ENCODE measurements at places on chromosomes 3 and 15.

DNA sequence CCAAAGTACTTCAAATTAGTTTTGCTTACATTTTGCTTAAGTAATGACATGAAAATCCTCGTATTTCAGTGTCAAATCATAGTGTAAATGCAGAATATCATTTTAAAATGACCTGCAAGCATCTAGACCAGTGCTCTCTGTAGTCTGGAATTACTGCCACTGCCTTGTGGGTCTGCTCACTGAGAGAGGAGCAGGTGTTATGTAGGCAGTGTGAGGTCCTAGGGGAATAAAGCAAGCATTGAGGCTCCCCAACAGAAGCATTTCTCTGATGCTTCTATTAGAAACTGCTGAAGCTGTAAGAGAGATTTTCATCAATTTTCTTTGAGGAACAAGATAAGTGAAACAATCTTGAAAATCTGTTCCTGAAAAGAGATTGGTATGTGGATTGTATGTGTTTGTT lies 253.2 kb downstream of the BBX start:
- DNase-seq = no peak

GRCh38 chr15:68228143-68228970 lies 1.2 kb downstream of the CLN6 start:
- DNase-seq = peak; percentile 42

DNA sequence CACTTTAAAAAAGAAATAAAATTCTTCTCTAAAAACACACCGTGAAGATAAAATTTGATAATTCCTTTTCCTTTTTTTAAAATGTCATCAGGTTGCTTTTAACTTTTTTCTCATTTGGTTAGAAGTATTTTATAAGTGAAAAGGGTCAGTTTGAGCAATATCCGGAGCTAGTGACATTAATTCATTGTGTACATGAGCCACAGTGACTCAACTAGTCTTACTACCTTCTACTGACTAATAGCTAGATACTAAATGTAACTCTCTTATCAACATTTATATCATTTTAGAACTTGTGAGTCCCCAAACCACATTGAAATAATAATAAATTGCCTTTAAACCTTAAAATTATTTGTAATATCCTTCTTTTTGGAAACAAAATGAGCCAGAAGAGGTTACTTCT lies 101.2 kb upstream of the ZBTB20 start:
- DNase-seq = no peak

DNA sequence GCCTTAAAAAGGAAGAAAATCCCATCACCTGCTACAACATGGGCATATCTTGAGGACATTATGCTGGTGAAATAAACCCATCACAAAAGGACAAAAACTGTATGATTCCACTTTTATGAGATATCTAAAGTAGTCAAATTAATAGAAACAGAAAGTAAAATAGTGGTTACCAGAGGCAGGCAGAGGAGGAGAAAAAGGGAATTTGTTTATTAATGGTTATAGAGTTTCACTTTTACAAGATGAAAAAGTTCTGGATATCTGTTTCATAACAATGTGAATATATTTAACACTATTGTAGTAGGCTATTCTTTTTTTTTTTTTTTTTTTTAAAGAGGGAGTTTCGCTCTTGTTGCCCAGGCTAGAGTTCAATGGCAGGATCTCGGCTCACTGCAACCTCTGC lies 40.4 kb downstream of the DPH3 start:
- DNase-seq = no peak

DNA sequence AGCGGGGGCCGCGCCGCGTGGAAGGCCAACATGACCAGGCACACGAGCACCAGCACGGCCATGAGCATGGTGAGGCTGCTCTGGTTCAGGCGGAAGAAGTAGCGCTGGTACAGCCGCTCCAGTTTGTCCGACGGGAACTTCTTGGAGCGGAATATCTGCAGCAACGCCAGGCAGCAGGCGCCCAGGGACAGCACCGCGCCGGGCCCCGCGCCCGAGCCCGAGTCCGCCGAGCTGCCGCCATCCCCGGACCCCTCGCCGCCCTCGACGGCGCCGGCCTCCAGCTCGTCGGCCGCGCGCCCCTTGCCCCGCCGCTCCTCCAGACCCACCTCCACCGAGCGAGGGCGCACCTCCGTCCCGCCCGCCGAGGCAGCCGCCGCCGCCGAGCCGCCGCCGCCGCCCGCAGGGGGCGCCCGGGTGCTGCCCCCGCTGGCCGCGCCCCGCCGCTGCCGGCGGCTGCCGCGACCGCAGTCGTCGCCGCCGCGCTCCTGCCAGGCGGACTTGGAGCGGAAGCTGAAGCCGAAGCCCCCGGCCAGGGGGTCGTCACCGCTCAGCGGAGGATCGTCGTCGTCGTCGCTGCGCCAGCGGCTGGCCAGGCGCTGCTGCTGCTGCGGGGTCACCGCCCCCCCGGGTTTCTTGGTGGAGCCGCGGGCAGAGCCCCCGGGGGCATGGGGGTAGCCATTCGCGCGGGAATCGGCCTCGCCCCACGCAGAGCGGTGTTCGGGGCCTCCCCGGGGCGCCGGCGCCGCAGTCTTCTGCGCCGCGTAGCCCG lies 957 bp downstream of the ADCY5 start:
- no peak for DNase-seq

GRCh38 chr3:86961297-86961696 lies 29.7 kb downstream of the VGLL3 start:
- DNase-seq = no peak

DNA sequence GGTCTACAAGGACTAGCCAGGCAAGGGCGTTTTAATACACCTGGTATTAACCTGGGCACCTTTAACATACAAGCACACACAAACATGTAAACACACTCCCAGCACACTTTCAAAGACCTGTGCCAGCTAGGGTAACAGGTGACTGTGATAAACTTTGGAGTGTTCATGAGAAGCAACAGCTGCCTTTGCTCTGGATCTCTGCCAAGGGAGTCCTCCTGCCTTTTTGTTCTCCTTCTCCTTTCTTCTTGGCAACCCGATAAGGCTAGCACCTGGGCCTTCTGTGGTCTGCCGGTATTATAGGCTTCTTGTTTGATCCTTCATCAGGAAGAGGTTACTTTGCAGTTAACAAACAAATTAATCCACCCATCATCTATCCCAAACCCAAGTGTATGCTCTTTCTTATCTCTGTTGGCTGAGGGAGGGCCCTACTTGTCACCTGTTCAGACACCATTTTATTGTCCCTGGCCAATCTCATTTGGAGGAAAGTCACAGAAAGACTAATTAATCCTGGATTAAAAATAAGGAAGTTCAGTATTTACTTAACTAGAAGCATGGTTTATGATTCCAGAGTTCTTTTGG lies at the start of gene RETNLB:
Gene RETNLB (minus strand): TSS at position 7 of the 579 bp plus-strand sequence. CDS start 225 bp downstream, outside the sequence.
- DNase-seq = no peak

DNA sequence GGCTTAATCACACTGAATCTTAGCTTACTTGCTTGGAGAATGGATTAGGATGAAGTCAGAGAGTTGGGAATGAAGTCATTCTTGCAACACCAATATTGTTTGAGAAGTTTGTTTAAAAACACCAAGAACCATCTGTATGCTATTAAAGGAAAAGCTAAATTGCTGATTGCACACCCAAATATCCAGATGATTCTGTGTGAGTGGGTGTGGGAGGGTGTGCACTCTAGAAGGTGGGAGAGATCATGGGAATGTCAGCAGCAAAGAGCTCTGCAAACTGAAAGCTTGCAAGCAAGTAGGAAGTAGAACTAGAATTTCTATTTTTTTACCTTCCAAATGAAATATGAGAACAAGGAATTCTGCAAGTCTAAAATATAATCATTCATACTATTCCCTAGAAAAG lies 364.9 kb downstream of the NR2F2 start:
- no peak for DNase-seq

- DNase-seq = no peak
These were observed 292.2 kb downstream of the NEK10 start for GRCh38 chr3:27076815-27077630.

DNA sequence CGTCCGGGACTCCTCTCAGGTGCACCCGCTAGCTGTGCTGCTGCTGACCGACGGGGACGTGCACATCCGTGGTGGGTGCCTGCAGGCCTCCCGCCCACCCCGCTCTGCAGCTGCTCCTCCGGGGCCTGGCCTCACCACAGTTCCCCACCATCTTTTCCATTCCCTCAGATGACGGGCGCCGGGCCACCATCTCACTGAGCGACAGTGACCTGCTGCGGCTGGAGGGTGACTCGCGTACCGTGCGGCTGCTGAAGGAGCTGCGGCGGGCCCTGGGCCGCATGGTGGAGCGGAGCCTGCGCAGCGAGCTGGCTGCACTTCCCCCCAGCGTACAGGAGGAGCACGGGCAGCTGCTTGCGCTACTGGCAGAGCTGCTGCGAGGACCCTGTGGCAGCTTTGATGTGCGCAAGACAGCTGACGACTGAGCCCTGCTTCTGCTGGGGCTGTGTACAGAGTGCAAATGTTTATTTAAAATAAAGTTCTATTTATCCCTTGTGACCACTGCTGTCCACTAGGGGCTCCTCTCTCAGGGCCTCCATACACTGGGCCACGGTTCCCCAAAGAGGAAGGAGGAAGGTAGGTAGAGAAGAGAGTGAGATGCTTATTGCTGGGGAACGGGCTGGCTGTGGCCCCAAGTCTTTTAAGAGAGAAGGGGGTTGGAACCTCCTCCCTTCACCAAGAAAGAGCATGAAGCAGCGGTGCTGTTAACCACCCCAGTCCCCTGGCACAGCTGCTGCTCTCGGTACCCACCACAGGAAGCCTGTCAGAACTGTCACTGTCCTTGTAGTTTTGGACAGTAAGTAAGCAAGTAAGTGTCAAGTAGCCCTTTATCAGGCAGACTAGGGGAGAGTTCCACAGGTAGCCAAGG lies 47.0 kb downstream of the DHX30 start:
- DNase-seq = peak; percentile 37

- no peak for DNase-seq
These were observed 52.3 kb upstream of the PRR20G start for GRCh38 chr3:127339928-127340861.

- no peak for DNase-seq
These were observed 10.8 kb upstream of the FYCO1 start for GRCh38 chr3:46006238-46007032.

- DNase-seq = no peak
These were observed 41.8 kb upstream of the CHRNB4 start for GRCh38 chr15:78682693-78683410.

GRCh38 chr3:170716172-170716805 lies 130.4 kb upstream of the SLC7A14 start:
- DNase-seq = no peak

- no peak for DNase-seq
These were observed 16.6 kb upstream of the RPLP1 start for GRCh38 chr15:69435985-69436384.

- DNase-seq = no peak
These were observed 21.5 kb downstream of the MAGEF1 start for GRCh38 chr3:184690192-184690883.

DNA sequence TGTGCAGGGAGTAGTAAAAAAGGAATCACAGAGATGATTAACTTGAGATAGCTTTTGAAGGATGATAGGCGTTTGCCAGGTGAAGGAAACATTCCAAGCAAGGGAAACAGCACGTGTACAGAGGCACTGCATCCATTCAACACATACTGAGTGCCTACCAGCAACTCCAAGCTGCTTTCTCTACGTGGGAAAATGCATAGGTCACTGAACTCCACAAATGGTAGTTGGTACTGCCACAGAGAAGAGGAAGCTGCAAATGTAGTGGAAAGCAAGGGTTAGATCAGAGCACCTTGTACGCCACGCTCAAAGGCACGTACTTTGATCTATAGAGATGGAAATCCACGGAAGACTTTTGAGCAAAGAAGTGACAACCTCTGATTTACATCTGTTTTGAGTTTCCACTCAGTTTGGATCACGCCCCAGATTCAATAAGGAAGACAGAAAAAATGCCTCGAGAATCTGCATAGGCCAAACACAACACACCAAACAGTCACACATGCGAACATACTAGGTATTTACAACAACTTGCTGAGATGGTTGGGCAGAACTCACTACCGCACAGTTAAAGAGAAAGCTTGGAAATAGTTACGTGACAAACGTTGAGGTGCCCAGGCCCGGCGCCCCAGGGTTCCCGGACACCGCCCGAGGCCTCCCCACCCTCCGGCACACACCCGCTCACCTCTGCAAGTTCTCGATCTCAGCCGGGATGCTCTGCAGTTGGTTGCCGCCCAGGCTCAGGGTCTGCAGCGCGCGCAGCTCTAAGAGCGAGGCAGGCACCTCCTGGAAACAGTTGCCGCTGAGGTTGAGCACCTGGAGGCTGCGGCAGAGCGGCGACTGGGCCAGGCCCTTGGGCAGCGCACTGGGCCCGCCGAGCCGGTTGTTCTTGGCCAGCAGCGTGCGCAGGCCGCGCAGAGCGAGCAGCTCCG lies 826 bp downstream of the LRRC58 start:
- peak; percentile 79 for DNase-seq

DNA sequence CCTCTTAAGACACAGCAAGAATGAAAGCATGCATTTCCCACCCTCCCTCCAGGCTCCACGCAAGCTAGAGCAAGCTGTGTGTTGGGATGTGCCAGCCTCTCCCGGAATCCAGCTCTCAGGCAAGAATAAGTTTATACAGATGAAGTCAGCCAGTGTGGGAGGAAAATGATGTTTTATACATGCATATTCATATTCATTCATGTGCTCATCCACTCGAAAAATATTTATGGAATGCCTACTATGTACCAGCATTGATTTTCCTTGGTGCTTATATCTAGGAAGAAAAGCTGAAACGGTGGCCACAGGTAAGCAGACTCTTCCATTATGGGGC lies 62.7 kb downstream of the KLHL6 start:
- DNase-seq = no peak

GRCh38 chr3:5505163-5505562 lies 317.7 kb downstream of the EDEM1 start:
- DNase-seq = no peak
